ENCODE measurements at places on chromosomes 12 and 14.

GRCh38 chr12:40158592-40159111 lies 52.8 kb upstream of the SLC2A13 start:
- DNase-seq: no peak

DNA sequence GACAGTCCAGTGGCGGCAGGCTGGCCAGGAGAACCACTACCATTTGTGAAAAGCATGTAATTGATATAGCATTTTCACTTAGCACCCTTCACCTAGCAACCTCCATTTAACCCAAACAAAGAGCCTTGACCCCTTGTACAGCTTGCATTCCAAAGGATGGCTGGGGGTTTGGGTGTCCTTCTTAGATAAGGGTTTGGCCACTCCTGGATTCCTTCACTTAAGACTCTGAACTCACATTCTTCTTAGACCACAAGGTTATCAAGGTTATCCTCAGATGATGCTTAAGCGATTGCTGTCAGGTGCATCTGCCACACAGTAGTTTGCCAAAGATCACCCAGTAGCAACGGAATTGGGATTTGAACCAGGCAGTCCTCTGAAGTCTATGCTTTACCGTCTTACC lies 102.8 kb downstream of the ZNF664 start:
- no peak for DNase-seq

DNA sequence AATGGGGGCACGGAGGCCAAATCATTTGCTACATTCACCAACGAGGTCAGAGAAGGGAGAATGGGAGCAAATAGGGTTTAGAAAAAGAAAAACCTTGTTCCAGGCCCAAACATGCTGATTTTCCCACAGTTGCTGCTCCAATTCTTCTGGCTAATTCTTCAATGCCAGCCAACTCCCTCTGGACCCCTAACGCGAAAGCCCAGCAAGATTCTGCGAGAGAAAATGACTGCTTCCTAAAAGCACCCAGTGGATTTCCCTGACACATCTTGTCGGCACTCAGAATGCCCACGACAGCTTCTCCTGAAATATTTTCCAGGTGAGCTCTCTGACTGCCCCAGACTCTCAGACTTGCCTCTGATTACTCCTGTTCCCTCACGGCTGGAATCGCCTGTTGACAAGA lies 689.4 kb downstream of the MED13L start:
- DNase-seq: no peak

DNA sequence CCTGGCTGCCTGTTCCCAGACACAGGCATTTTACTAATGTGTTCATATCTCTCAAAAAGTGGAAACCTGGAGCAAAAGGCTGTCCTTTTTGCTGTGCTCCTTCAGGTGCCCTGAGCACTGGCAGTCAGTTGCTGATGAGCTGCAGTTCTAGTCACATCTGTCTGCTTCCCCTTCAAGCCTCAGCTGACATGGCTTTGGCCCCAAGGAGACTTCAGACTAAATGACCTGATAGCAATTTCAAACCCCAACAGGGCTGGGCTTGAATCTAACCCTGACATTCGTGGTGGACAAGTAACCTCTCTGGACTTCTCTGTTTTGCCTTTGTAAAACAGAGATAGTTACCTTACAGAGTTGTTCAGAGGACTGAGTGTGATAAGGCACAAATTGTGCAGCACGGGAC lies 5.7 kb downstream of the SERPINA9 start:
- DNase-seq: no peak

- no peak for DNase-seq
These were observed 34.1 kb upstream of the SMOC1 start for GRCh38 chr14:69845050-69845581.

DNA sequence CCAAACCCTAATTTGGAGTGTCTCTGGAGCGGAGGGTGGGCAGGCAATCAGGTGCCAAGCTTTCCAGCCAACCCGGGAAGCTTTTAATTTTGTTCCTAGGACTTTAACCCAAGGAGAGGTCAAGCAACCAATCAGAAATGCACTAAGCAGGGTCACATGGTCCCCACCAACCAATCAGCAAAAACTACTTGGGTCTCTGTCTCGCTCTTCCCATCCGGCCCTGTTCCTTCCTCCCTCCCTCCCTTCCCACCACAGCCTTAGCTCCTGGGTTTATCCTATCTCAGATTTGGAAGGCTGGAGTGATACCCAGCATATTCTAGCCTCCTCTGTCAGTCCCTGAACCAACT lies 7.3 kb downstream of the HOXC5 start:
- DNase-seq: no peak

GRCh38 chr12:91556909-91557308 lies 374.3 kb upstream of the DCN start:
- no peak for DNase-seq

DNA sequence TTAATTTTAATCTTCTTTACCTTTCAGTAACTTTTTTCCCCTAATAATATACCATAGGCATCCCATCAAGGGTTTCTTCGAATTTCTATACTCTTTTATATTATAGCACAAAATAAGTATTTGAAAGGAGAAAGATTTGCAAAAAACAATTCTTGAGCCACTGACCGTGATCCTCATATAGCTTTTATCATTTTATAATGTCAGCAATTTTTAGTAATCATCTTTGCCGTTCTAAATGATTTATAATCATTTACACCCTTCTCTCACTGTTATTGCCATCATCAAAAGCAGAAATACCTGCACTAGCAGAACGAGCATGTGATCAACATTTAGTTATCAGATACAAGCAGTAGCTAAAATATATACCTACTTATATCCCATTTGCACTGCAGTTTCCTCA lies 16.9 kb downstream of the PTPRQ start:
- no peak for DNase-seq

- peak; percentile 14 for DNase-seq
These were observed 217.0 kb downstream of the SYNE2 start for GRCh38 chr14:64069634-64070359.

DNA sequence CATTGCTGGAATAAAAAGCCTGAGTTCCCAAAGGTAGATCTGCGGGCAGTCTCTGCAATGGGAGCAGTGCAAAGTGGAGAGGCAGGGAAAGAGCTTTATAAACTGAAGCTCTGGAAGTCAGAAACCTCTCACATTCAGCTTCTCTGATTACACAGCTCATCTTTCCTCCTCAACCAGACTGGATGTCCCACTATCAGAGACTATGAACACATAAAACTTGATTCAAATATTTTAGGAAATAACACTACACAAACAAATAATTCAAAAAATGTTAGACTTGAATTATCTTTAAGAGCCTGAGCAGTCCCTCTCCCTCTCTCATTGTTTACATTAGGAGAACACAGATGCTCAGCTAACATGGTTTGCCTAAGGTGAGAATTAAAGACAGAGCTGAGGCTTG lies 72.9 kb downstream of the DENND5B start:
- DNase-seq: peak; percentile 27

DNA sequence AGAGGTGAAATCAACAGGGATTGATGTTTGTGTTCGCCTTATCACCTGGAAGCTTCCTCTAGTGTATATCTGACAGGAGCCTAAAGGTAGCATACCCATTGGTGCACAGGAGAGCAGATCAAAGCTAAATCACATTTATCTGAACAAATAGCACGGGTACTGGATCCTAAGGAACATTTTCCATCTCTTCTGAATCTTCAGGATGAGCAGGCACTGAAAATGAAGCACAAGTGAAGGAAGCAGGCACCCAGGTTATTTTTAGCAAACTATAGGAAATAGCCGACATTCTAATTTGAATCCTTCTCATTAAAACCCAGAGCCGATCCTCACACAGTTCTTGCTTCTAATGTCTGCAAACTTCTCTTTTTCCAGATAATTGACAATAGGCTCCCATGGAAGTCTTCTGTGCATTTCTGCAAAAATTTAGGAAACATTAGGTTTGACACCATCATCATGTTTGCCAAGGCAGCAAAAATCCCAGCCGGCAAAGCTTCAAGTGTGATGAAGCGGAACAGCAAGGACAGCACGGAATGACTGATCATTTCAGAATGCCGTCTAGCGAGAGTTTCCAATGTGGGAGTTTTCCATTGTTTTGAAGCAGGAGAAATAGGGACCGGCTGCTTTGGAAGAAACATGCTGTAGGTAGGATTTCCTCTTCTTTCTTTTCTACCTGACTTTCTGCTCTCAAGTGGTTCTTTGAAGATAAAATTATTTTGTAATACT lies 24.3 kb upstream of the RGS6 start:
- no peak for DNase-seq

- no peak for DNase-seq
These were observed 906.0 kb downstream of the VRK1 start for GRCh38 chr14:97703006-97703760.

DNA sequence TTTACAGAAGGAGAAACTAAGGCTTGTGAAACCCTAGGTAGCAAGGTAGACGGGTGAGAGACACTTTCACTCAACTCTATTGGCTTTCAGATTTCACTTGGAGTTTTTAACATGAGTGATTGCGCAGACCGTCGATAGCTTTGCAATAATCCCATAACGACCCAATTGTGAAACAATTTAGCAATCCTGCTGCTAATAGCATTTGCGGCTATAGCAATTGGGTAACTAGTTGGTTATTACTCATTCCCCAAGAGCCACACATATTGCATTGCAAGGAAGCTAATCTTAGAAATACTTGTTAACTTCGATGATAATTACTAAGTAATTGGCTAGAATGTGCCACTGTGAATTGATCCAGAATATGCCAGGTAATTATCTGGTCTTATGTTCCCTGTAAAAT lies 159.9 kb upstream of the NOS1 start:
- DNase-seq: no peak

GRCh38 chr14:31716208-31716607 lies 155.0 kb downstream of the NUBPL start:
- DNase-seq: no peak

DNA sequence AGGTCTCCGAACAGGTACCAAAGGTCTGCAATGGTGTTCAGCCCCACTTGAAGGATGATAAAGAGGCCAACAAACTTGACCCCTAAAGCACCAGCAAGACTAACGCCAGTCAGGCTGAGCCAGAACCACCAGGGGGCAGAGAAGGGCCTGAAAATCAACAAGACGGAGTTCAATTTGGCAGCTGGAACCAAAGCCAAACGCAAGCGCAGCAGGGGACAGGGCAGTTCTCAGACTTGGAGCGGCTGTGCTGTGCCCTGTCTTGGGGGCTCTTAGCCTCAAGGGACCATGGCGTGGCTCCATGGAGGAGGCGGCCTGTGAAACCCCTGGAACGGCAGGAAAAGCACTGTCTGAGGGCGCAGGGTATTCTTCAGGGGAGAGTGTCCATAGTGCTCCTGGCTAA lies 19.6 kb downstream of the POMT2 start:
- peak; percentile 88 for DNase-seq

GRCh38 chr12:13701502-13701901 lies 279.9 kb downstream of the GRIN2B start:
- no peak for DNase-seq

GRCh38 chr12:72560003-72560769 lies 288.0 kb downstream of the TRHDE start:
- DNase-seq: no peak

GRCh38 chr14:50997712-50998111 lies 53.4 kb upstream of the PYGL start:
- no peak for DNase-seq

GRCh38 chr12:46825591-46826414 lies at the start of gene SLC38A4:
Gene SLC38A4, minus strand, starts transcription at chr12:46825997. Its CDS starts 32,926 bp downstream, at chr12:46793071.
- peak; percentile 62 for DNase-seq

DNA sequence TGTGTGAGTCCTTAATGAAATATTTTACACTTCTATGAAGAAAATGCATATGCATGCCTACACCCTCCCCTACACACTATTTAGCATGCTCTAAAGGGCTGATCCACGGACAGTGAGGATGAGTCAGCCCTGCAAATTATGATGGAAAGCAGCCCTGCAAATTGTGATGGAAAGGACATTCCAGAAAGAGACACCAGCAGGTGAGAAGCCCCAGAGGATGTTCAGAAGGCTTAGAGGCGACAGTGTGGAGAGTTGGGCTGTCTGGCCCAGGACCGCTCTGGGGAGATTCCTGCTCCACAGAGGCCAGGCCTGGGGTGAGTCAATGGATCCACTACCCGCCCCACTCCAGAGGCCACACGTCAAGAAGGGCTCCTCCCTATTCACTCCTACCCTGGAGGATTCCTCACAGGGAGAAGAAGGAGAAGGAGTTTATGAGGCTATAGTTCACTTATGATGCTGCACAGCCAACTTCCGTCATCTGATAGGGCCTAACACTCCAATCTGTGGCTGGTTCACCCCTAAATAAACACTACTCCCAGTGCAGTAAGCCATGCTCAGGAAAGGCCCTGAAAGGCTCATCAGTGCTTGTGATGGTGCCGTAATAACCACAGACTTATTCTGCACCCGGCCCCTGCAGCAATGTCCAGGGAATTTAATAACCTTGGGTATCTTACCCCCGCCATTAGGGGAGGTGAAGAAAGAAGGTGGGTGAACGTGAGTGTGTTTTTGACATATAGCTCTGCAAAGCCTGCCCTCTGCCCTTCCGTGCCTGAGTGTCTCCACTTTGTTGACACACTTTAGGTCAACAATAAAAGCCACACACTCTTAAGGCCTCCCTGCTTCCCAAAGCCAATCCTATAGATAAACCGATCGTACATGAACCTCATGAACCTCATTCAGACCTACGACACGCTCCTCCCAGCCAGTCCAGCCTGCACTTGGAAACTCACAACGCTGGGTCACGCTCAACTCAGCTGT lies 46.4 kb downstream of the CLMN start:
- DNase-seq: no peak

- DNase-seq: no peak
These were observed 242.0 kb downstream of the ADAMTS20 start for GRCh38 chr12:43309959-43310358.

DNA sequence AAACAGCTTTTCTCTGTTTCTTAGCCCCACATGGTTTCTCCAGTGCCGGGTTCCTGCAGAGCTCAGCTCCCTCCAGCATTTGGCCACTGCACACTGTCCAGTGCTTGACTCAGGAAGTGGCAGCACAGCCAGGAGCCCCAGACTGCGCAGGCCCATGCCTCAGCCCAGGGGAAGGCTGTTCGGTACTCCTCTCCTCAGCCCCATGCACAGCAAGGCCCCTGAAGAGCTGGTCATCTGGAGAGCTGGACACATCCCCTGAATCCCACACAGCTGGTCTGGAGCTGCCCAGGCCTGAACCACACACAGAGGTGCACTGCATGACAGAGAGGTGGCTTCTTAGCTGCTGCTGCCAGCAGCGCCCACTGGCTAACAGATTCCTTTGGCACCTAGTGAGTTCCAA lies 48.3 kb downstream of the STAB2 start:
- DNase-seq: no peak

GRCh38 chr14:54685286-54685845 lies 118.4 kb downstream of the SAMD4A start:
- DNase-seq: no peak

DNA sequence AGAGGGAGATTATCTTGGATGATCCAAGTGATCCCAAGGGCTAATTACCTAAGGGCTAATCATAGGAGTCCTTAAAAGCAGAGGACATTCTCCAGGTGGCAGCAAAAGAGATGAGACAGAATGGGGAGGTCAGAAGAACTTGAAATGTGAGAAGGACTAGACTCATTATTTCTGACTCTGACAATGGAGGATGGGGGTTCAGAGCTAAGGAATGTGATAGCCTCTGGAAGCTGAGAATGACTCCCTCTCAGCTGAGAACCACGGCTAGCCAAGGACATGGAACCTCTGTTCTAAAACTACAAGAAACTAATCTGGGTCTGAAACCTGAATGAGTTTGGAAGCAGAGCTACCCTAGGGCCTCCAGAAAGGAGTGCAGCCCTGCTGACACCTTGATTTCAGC lies 35.6 kb upstream of the ANKS1B start:
- no peak for DNase-seq

All from fibroblast of the aortic adventitia (primary cell).